ENCODE measurements at places on chromosomes 7 and 10. TPM values are rescaled to one million over a fixed set of nuclear protein-coding genes. Genes with fewer than 3 reads are reported as not detected.

- DNase-seq: no peak
Measured at GRCh38 chr7:65832281-65832680, 40.6 kb upstream of the VKORC1L1 start.

DNA sequence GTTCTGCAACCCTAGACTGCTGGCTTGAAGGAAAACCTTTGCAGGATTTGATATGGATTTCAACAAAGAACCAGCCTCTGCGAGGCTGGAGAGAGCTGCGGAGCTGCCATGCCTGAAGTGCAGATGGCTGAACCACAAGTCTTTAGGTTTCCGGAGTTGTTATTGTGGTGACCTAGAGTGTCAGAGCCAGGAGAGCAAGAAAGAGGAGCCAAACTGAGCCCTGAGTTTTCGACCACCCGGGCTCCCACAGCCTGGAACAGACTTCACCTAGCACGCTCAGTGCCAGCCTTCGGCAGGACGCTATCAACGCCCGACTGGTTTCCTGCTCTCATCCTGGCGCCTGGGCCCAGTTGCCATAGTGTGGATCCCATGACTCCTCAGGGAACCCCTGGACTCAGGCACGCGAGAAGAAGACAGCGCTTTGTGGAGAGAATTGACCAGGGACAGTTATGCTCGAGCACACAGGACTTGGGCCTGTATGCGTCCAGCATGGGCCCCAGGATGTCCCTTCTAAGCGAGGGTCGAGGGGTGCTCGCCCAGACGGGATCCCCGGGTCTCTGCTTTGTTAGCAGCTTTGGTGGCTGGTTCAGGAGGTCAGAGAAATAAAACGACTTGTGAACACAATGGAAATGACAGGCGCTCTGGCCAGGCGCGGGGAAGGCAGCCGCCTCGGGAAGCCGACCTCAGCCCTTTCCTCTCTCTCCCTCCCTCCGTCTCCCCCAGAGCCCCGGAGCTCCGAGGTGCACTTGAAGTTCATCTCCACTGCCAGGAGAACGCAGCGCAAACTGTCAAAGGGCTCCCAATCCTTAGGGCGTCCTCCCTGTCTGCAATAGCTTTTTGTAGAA lies 1.8 kb upstream of the GAD2 start:
- DNase-seq: no peak

DNA sequence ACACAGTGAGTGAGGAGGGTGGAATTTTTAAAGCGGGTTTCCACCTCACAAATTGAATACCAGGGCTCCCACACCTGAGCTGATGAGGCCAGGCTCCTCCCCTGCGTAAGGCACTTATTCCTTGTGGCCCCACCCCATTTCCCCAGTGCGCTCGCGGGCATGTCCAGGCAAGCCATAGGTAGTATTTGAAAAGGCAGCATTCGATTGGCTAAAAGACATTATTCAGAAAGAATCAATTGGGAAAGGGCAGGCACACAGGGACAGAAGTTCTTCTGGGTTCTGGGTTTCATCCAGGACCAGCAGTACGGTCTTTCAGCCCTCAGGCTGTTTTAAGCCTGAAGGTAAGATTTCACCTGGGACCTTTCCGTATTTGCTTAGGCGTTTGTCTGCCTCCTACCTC lies 222.3 kb downstream of the BBS9 start:
- DNase-seq: no peak

GRCh38 chr10:19578571-19578970 lies 237.7 kb upstream of the PLXDC2 start:
- DNase-seq: no peak

SAP25 gene
- total RNA-seq: 7.6 TPM

LRGUK gene
- not detected for total RNA-seq

CACNB2 gene
- total RNA-seq: not detected

Data from activated T-cell treated with anti-CD3 and anti-CD28 coated beads, Interleukin-2, amount 50 U/mL, for 4 hours (primary cell).